Uterus (tissue), 4 donors: ENCODE measurements at places on chromosomes 13 and 19. TPM values are rescaled to one million over a fixed set of nuclear protein-coding genes. Genes with fewer than 3 reads are reported as not detected.

GRCh38 chr19:42512743-42513304, 15.5 kb downstream of the CEACAM1 start:
- H3K36me3 ChIP-seq, result no peaks in the 10 kb centered on the region
- no peaks in the 10 kb centered on the region for H3K27me3 ChIP-seq
- H3K4me1 ChIP-seq, result no peaks in the 10 kb centered on the region
- no peak overlapping the region for H3K27ac ChIP-seq
- no peak overlapping the region for H3K4me3 ChIP-seq

DNA sequence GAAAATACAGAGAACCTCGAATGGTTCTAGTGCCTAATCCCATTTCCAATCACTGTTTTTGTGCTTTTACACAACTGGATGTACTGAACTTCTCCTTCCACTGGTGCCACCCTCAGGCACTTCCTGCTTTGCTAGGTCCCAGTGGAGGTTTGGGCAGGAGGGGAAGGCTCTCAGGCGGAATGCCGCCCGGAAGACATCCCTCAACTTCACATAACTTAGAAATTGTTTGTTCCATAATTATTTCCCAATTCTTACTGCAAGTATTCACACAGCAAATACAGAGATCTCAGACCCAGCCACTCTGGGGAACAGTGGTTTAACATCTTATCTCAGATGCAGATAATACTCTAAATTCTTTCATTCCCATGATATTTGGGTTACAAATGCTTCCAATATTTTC, 195.7 kb upstream of the IPO5 start:
- H3K4me1 ChIP-seq, result no peaks in the 10 kb centered on the region
- H3K4me3 ChIP-seq, result no peak overlapping the region
- DNase-seq, result no peak
- H3K27me3 ChIP-seq, result no peaks in the 10 kb centered on the region
- H3K36me3 ChIP-seq, result no peaks in the 10 kb centered on the region

DNA sequence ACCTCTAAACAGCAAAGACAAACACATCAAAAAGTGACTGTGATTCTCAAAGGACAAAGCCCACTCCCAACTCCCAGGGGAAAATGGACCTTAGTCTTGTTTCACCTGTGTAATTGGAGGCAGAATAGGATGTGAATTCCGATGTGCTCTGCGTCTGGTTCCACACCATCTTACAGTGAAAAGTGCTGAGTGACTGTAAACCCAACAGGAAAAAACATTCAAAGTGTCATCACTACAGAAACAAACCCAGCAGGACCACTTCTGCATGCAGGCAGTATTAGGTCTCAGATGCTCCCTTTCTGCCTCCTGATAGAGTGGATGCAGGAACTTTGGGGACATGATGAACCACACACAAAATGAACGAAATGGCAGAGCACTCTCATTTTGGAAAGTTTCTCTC, 6.5 kb downstream of the UQCRFS1 start:
- no peaks in the 10 kb centered on the region for H3K36me3 ChIP-seq
- no peak for DNase-seq
- no peak overlapping the region for H3K27ac ChIP-seq
- H3K4me3 ChIP-seq, result no peak overlapping the region

DNA sequence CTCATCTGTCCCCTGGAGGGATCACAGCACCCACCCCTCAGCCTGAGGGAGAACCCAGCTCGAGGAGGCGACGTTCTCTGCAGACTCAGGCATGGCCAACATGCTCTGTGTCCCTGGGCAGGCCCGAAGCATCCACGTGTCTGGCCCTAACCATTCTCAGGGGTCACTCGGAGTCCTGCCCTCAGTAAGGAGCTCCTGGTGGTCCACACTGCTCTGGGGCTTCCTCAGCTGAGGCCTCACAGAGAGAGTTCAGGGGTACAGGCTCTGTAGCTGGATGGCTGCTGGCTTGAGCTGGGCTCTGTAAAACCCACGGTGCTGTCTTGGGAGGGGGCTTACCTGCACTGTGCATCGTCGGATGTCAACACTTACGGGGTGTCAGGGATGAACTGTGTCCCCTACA, 4.4 kb upstream of the SIGLEC8 start:
- H3K27ac ChIP-seq, result no peak overlapping the region
- no peaks in the 10 kb centered on the region for H3K27me3 ChIP-seq
- H3K4me1 ChIP-seq, result no peaks in the 10 kb centered on the region
- H3K36me3 ChIP-seq, result no peaks in the 10 kb centered on the region

- H3K36me3 ChIP-seq, result no peaks in the 10 kb centered on the region
- no peak overlapping the region for H3K27ac ChIP-seq
- H3K4me3 ChIP-seq, result no peak overlapping the region
- no peaks in the 10 kb centered on the region for H3K27me3 ChIP-seq
Measured at GRCh38 chr13:111599791-111600190, 279.3 kb downstream of the TEX29 start.

DNA sequence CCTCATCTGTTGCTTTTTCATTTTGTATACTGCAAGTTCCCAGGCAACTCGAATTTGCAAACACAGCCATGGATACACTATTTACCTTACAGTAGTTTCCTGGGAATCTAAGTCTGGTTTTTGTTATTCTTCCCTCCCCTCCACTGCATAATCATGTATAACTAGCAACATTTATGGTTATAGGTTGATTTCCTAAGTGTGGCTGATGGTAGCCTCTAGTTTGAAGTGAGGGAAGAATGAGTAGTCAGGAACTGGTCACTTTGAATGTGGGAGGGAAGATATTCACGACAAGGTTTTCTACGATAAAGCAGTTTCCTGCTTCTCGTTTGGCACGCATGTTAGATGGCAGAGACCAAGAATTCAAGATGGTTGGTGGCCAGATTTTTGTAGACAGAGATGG, at the start of gene KCNRG:
KCNRG (plus strand) TSS at position 187 of the 400 bp plus-strand sequence; CDS start at position 237, 50 bp downstream.
- DNase-seq, result no peak
- H3K36me3 ChIP-seq, result no peaks in the 10 kb centered on the region
- no peak within 1 kb of the TSS for H3K4me3 ChIP-seq

GRCh38 chr19:8663920-8664670, 33.7 kb downstream of the NFILZ start:
- no peaks in the 10 kb centered on the region for H3K27me3 ChIP-seq
- H3K27ac ChIP-seq, result no peak overlapping the region
- no peaks in the 10 kb centered on the region for H3K4me1 ChIP-seq
- no peak overlapping the region for H3K4me3 ChIP-seq
- no peak for DNase-seq
- no peaks in the 10 kb centered on the region for H3K36me3 ChIP-seq

GRCh38 chr19:8324186-8325050, 3.1 kb downstream of the RPS28 start:
- no peaks in the 10 kb centered on the region for H3K4me1 ChIP-seq
- H3K27ac ChIP-seq, result no peak overlapping the region
- H3K4me3 ChIP-seq, result no peak overlapping the region
- no peaks in the 10 kb centered on the region for H3K27me3 ChIP-seq
- peak; percentile 49 for DNase-seq
- no peaks in the 10 kb centered on the region for H3K36me3 ChIP-seq

- no peak for DNase-seq
- no peaks in the 10 kb centered on the region for H3K27me3 ChIP-seq
- no peaks in the 10 kb centered on the region for H3K36me3 ChIP-seq
- no peak overlapping the region for H3K4me3 ChIP-seq
- H3K4me1 ChIP-seq, result no peaks in the 10 kb centered on the region
Measured at GRCh38 chr19:30877661-30878113, 471.5 kb downstream of the TSHZ3 start.

DNA sequence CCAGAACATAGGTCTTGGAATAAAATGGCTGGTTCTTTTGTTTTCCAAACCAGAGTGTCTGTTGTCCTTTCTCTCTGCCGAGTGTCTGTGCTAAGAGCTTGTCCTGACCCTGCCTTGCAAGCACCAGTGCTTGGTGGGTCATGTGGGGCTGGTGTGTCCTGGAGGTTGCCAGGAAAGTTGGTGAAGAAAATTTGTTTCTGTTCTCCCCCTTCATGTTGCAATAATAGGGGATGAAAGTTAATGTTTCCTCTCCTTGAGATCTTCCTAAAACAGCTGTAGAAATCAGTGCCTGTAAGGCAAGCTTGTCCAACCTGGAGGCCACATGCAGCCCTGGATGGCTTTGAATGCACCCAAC, 2.7 kb downstream of the HAMP start:
- no peaks in the 10 kb centered on the region for H3K4me1 ChIP-seq
- no peak overlapping the region for H3K4me3 ChIP-seq
- no peaks in the 10 kb centered on the region for H3K36me3 ChIP-seq
- no peak for DNase-seq

GRCh38 chr13:21048901-21049698, 12.3 kb downstream of the LATS2 start:
- H3K4me3 ChIP-seq, result no peak overlapping the region
- no peak overlapping the region for H3K27ac ChIP-seq
- no peaks in the 10 kb centered on the region for H3K36me3 ChIP-seq
- no peak for DNase-seq
- no peaks in the 10 kb centered on the region for H3K27me3 ChIP-seq
- H3K4me1 ChIP-seq, result peaks cover 6% of the 10 kb centered on the region

- no peak overlapping the region for H3K4me3 ChIP-seq
- no peak overlapping the region for H3K27ac ChIP-seq
- H3K36me3 ChIP-seq, result no peaks in the 10 kb centered on the region
- DNase-seq, result no peak
Measured at GRCh38 chr13:99982731-99983498, 1.3 kb downstream of the ZIC2 start.

DNA sequence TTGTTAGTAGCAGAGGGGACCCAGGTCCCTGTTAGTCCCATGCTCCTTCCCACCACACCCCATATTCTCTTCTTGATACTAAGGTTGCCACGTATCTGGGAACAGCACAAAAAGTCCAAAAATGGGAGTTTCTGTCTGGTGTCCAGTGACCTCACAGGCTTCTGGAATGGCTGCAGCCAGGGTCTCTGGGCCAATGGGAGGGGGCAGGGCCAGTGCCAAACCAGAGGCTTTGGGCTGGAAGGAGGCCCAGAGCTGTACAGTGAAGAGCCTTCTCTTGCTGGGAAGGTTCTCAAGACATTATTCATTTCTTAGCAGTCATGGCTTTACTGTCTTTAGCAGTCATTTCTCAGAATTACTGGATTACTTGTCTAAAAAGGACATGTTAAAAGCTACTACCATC, 119.2 kb downstream of the FRY start:
- peak overlapping the region; percentile 71 for H3K27ac ChIP-seq
- H3K4me3 ChIP-seq, result no peak overlapping the region
- H3K36me3 ChIP-seq, result no peaks in the 10 kb centered on the region
- no peaks in the 10 kb centered on the region for H3K4me1 ChIP-seq
- H3K27me3 ChIP-seq, result no peaks in the 10 kb centered on the region

The URAD gene
- total RNA-seq, result not detected

The ZNF536 gene
- 2.8 TPM for total RNA-seq

The HSD17B14 gene
- total RNA-seq, result 31.9 TPM

The RNASEH2A gene
- total RNA-seq, result 2.9 TPM

The C19orf33 gene
- total RNA-seq, result 4.1 TPM

The CEACAM3 gene
- not detected for total RNA-seq

The BRSK1 gene
- 17.1 TPM for total RNA-seq
